ENCODE measurements at places on chromosomes 12 and 14.

- DNase-seq, result no peak
Observed at GRCh38 chr14:67636361-67636919, 16.7 kb downstream of the ARG2 start.

- no peak for DNase-seq
Observed at GRCh38 chr12:9707864-9708808, 24.8 kb downstream of the CLECL1 start.

- DNase-seq, result no peak
Observed at GRCh38 chr12:12925388-12925787, 26.6 kb downstream of the GPRC5D start.

DNA sequence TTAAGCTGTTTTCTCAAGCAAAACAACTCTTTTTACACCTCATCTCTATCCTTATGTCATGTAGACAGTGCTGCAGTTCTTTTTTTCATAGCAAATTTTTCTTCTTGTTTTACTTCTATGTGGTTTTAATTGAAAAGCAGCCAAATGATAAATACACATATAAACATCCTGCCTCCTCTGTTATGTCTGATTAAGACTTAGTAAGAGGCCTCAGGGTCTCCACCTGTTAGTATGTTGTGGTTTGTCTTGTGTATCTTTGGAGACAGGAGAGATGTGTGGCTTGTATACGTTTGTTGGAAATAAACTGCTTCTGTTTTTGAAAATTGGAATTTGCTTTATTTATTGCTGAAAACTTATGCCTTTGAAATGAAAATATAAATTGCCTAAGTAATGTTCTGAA, 32.0 kb downstream of the PEX5 start:
- DNase-seq, result no peak

DNA sequence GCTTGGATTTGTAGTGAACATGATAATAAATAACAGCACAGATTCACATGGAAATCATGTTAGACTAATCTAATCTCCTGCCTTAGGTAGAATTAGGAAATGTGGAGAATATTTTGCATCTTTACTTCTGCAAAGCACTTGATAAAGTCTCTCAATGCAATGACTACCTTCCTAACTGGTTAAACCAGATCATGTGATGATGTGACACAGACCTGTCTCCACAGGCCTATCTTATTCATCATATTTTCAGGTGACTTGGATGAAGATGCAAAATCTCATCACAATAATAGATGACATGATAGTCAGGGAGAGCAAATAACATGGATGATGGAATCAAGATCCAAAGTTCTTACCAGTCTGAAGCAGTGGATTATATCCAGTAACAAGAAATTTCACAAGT, 38.5 kb upstream of the RNASE1 start:
- no peak for DNase-seq

DNA sequence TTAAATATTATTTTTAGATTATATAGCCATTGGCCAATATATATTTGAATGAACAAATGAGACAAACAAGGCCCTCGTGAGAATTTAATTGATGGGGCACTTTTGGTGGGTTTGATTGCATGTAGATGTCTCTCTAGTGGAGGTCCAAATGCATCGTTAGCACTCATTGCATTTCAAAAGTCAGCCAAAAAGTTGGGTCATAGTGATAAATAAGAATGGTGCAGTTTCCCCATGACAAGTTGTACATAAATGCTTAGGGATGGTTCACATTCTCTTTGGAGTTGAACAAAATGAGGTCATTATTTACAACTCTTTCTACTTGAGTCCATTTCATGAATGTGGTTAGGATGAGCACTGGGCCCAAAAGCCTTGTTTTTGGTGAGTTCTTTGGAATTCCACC, 1.0 kb downstream of the BEST3 start:
- no peak for DNase-seq

GRCh38 chr14:100037353-100037752, 27.9 kb upstream of the EVL start:
- no peak for DNase-seq

- DNase-seq, result no peak
Observed at GRCh38 chr14:103890052-103890371, 38.2 kb upstream of the TDRD9 start.

GRCh38 chr14:76786601-76787000, 25.3 kb downstream of the VASH1 start:
- no peak for DNase-seq

DNA sequence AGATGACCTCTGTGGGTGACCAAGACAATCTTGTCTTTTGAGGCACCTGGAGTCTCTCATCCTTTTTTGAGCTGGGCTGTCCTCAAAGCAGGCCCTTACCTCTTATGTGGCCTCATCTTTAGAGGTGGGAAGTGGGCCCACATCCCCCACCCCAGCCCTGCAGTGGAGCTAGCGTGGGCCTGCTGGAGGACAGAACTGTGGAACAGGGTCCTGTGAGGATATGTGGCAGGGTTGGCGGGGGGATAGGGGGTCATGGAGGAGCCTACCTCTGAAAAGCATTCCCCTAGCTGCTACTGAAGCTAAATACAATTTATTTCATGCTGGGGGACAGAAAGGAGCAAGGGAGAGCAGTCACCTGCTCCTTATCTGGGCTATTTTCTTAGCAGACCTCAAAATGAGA, 457 bp upstream of the GPD1 start:
- DNase-seq, result no peak

GRCh38 chr14:103463149-103463548, 59.5 kb downstream of the CKB start:
- DNase-seq, result no peak

GRCh38 chr14:70665448-70666360, 24.0 kb downstream of the TTC9 start:
- no peak for DNase-seq

GRCh38 chr14:64685371-64686281, 18.6 kb upstream of the PLEKHG3 start:
- peak; percentile 69 for DNase-seq

- no peak for DNase-seq
Observed at GRCh38 chr14:99626041-99626648, 18.8 kb upstream of the HHIPL1 start.

DNA sequence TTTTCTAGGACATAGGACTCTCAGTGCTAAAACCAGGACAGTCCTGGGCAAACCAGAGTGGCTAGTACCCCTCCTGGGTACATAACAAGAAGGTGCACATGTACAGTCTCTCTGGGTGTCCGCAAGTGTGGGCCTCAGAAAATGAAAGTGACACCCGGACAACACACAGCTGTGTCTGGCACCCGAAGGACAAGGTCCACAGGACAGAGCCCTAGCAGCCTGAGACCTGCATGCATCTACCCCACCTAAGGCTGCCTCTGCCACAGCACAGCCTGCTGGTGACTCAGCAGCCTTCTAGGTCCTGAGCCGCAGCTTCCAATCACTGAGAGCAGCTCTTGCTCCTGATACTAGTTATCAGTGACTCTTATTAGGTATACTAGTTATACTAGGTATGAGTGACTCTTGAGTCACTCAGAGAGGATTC, 784.1 kb upstream of the TBX3 start:
- no peak for DNase-seq

GRCh38 chr12:82609234-82609914, 77.3 kb upstream of the TMTC2 start:
- DNase-seq, result no peak

DNA sequence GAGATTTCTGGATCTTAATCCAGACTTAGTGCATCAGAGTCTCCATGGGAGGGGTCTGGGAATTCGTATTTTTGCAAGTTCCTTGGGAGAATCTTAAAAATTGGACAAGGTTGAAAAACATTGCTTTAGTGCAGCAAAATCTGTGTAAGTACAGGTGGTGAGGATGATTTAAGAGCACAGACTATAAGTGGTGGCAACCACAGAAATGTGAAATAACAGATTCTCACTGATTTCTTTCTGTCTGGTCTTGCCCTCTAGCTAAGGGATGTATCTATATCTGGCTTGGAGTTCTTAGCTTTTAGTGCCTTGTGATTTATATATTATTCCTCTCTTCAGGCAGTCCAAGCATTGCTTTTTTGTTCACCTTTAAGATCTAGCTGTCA, 116.2 kb downstream of the DIP2B start:
- DNase-seq, result no peak

- DNase-seq, result no peak
Observed at GRCh38 chr14:90512329-90512991, 115.6 kb downstream of the CALM1 start.

GRCh38 chr12:71562676-71563595, 100.7 kb downstream of the ZFC3H1 start:
- no peak for DNase-seq

- DNase-seq, result no peak
Observed at GRCh38 chr14:98070536-98070935, 1201.5 kb downstream of the BCL11B start.

- no peak for DNase-seq
Observed at GRCh38 chr12:108257610-108258106, 81.5 kb downstream of the CMKLR1 start.

DNA sequence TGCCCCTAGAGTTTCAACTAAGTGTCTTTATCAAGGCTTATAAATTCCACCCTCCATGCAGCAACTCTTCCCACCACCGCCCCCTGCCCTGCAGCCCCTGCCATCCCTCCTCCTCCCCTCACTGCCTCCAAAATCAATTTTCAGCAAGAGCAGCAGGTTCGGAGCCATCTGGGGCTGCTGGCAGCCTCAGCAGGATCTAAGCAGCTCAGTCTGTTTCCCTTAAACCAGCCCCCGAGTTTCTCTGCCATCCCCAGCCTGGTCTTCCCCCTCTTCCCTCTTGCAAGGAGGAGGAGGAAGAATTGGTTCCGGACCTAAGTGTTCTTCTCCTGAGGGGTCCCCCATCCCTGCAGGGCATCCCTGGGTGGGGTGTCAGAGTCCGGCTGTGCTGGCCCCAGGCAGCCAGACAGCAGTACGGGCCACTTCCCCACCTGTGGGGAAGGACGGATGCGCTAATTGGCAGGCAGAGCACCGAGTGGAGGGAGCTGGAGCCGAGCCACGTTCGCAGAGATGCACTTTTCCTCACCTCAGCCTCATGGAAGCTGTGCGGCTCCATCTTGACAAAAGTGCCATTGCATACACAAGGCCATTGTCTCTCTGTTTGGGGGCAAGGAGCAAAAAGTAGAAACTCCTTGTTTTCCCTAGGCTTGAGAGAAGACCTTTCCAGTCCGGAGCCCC, 189.3 kb downstream of the KCNA5 start:
- no peak for DNase-seq

GRCh38 chr14:51544901-51545300, 106.8 kb upstream of the FRMD6 start:
- no peak for DNase-seq

DNA sequence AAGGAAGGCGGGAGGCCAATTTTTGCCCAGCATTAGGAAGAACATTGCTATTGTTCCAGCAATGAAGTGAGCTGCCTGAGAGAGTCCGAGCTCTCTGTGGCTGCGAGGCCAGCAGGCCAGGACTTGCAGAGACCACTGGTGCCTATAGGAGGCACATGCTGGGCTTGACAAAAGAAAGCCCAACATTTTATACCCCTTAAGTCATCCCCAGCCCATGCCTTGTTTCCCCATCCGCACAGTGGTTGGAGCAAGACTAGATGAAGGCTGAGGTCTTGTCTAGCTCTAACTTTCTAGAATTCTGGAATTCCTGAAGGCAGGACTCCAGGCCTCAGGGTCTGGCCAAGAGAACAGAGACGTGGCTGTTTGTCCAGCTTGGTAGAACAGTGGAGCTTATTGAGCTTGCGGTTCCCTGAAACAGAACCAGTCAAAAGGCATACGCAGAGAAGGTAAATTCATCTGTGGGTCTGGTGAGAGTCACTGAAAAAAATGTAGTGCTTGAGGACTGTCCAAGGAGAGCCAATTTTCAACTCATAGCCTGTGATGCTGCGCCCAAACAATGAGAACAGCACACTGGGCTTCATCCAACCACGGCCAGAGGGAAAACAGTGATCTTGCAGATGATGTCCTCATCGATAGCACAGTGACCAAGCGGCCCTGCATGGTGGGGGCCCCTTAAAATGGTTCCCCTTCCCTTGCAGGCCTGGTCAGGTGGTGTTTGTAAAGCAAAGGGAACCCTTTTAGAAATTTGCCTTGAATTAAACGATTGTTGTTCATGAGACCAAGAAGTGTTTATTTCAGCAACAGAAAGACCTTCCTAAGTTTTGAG, 27.1 kb upstream of the COL2A1 start:
- DNase-seq, result no peak

GRCh38 chr12:130556486-130557055, 159.5 kb downstream of the RIMBP2 start:
- no peak for DNase-seq

- no peak for DNase-seq
Observed at GRCh38 chr12:123840765-123841425, 78.8 kb downstream of the DNAH10 start.

DNA sequence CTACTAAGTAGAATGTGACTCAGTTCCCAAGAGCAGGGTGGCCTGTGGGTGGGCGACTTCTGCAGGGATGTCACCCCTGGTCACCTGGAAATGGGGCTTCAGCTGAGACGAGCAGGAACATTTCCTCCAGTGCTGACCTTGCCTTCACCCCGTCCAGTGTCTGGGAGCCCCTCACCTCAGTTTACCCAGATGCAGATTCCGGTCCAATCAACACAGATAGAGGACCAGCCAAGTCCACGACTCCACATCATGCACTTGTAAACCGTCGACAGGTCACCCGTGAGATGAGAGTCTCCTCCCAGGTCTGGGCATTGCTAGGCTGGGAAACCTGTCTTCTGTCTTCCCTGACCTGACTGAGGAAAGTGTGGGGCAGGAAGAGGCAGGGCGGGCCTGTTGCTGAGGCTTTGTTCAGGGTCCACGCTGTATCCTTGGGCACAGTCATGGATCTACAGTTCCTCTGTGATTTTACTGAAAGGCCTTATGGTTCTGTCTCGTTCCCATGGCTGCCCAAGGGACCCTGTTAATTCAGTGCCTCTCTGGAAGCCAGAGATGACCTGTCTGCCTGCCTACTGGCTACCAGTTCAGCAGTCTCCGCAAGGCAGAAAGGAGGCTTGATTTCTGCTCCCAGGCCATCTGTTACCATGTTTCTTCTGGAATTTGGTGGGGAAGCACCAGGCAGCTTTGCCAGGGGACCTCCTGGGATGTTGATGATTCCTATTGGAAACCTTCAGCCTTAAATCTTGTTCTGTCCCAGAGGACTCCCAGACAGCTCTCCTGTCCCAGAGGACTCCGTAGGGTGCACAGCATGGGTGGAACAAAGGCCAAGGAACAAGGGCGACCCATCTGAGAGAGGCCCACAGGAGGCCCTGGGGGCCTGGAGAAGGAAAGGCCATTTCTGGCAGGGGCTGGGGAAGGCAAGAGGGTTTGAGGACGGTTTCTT, 288.5 kb upstream of the RTL1 start:
- no peak for DNase-seq

- no peak for DNase-seq
Observed at GRCh38 chr12:86551146-86551571, 295.0 kb upstream of the MGAT4C start.

DNA sequence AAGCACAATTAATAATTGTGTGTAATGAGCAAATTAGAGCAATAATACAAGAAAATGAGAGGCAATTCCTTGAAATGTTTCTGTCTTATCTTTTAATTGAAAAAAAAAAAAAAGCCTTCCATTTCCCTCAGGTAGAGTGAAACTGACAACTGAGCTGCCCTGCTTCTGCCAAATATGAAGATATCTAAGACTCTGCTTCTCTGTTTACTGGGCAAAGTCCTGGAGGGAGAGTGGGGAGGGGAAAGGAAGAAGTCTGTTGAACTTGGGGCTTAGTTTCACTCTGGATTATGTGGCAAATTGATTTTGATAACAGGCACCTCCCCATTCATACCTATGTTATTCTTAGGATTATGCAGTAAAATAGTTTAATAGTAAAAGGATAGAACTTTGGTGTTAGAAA, 364.9 kb downstream of the NRXN3 start:
- no peak for DNase-seq
